ENCODE measurements at places on chromosomes 6 and 20.

GRCh38 chr6:1572892-1573291, 36.8 kb upstream of the FOXC1 start:
- DNase-seq = no peak

- DNase-seq = peak; percentile 65
These were observed 25.9 kb upstream of the EFHC1 start for GRCh38 chr6:52394251-52394666.

- no peak for DNase-seq
These were observed 155.2 kb upstream of the INSM1 start for GRCh38 chr20:20212675-20213096.

- DNase-seq = no peak
These were observed 755.9 kb downstream of the KIF16B start for GRCh38 chr20:15817351-15817750.

DNA sequence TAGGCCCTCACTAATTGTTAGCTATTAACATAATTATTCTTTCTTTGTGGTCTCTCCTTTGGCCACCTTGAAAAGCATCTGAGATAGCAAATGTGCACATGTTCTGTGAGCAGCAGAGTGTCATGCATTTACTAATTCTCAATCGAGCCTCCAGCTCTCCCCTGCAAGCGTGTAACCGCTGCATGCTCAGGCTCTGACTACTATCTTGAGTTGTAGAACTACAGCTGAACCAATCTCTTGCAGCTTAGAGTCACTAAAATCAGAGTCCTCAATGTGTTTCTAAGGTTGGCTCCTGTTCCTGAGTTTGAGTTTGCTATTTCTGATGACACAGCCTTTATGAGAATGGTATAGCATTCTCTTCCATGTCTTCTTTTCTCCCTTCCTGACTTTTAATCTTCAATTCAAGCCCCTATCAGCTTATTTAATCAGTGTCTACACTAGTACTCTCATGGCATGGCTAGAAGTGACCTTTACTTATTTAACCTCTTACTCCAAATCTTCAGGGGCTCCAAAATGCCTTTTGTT, 65.5 kb downstream of the PPP1R3G start:
- no peak for DNase-seq

DNA sequence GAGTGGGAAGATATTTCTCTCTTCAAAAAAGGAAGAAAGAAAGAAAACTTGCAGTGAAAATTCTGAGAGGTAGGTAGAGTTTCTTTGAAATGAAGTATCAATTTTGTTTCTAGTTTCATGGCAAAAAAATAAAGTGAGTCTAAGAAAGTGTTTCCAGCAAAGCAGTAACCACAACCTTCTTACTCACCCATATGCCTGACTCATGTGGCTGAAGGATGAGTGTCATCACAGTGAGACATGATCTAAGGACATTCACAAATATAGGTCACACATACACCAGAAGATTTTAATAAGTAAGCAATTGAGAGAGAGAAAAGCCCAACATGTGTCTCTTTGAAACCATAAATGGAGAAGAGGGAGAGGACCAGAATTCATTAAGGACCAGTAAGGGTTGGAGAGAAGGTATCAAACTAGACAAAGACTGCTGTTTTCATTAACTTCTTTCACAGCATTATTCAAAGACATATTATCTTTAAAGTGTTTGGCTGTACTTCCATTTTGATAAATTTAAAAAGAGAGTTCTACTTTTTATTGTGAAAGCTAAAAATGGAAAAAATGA, 169.5 kb downstream of the FRK start:
- DNase-seq = no peak

- DNase-seq = no peak
These were observed 1.4 kb upstream of the CHD6 start for GRCh38 chr20:41619360-41620100.

GRCh38 chr6:148520109-148520841, 177.6 kb downstream of the SASH1 start:
- DNase-seq = no peak

DNA sequence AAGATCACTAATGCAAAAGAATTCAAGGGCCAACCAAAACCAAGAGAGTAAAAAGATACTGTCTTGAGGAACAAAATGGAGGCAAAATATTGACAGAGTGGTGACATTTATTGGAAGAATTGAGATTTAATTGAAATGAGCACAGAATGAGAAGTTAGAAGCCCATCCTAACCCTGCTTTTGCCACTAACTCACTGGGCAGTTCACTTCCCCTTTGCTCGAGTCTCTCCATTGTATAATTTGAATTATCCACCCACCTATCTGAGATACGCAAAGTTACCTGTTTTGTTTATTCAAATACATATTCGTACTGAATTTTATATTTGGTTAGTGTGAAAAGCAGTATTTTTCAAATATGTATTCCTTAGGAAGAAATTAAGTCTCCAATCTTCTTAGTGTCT, 204.5 kb upstream of the PRDM1 start:
- DNase-seq = no peak

GRCh38 chr20:21511485-21511849, 2.4 kb downstream of the NKX2-2 start:
- DNase-seq = peak; percentile 18

DNA sequence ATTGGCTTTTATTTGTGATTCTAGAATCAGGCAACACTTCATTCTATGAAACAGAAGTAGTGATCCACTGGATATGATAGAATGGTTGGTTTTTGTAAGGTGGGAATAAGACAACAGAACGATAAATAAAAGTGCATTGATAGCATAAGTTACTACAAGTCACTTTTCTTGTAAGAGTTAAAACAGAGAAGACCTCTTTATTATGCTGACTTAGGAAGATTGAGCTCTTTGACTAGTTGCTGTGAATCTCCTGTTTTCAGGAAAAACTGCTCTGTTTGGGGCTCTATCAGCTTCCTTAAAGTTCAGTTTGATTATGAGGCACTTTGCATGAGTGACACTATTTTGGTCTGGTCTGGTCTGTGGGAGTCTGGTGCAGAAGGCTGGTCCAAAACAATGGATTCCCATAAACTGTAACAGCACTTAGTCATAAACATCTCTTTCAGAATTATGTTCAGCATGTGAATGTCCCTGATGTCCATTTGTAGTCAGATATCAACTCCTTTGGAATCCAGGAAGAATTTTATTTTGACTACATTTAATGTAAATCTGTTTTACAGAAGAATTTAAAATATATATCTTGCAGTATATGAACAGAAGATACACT, 35.0 kb upstream of the DSE start:
- no peak for DNase-seq

DNA sequence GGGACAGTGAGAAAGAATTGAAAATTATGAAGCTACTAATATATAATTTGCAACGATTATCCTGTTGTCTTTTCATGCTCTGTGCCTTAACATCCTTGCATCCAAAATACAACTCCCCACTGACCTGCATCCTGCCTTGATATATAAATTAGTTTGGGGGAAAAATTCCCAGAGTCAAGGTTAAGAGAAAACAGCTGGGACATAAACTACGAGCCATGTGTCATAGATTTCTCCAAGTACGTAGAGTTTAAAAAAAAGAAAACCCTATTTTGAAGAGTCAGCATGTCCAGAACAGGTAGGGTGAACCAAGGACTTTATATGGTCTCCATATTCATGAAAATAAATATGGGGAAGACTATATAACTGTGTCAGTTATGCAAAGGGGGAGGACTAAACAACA, 123.8 kb upstream of the MARCKS start:
- DNase-seq = no peak

- DNase-seq = no peak
These were observed 75.8 kb downstream of the CEP162 start for GRCh38 chr6:84151669-84152068.

DNA sequence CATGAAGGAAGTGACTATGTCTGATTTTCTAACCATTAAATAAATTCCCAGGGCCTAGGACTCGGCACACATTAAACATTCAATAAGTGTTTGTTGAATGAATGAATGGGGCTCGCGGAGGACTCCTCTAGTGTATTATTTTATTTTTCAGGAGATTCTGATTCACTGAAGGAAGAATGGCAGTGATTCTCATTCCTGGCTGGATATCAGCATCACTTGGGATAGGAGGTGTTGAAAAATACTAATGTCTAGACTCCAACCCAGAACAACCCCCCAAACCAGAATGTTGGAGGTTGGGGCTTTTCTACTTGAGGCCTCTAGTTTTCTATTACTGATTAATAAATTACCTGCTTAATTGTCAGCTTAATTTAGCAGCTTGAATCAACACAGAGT, 195.4 kb downstream of the BTBD3 start:
- no peak for DNase-seq

DNA sequence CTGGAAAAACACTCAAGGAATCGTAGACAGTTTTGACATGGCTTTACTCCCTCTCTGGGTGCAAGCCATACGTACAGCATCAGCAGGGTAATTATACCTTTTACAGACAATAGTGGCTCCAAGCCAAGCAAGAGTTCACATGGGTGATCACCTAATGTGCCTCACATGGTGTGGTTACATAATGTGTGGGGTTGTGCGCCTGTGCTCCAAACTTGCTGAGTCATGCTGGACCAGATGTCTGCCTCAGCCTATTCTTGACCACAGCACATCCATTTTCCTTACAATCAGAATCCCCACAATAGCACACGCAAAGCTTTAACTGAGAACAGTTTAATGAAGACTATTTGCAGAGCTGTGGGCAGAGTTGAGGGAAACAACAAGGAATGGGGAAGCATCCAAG, 74.5 kb downstream of the ALDH8A1 start:
- DNase-seq = no peak

GRCh38 chr6:158020272-158020711, 38.6 kb downstream of the SYNJ2 start:
- DNase-seq = no peak

DNA sequence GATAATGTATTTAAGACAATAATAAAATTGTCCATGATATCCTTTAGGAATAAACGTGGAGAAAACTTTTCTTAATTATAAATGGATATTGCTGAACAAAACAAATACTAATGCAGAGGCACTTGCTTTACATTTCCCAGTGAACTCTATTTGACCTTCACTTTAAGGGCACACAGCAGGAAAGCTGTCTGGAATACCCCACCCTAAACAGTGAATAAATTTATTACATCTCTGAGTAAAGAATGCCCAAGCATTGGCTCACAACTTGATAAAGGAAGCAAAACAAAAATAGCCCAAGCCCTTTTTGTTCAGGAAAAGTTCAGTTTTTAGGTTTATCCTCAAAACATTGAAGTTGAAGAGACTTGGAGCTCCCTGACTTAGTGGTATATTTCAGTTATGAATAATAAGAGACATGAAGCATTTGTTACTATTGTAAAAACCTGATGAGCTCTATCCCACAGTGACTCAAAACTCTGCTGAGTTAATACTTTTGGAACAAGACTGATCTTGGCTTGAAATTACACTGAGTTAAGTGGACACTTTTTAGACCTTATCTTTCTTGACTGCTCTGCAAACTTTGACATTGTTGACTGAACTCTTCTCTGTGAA, 353.9 kb downstream of the BCKDHB start:
- DNase-seq = no peak

GRCh38 chr6:108760126-108761050, 87.8 kb upstream of the ARMC2 start:
- no peak for DNase-seq

DNA sequence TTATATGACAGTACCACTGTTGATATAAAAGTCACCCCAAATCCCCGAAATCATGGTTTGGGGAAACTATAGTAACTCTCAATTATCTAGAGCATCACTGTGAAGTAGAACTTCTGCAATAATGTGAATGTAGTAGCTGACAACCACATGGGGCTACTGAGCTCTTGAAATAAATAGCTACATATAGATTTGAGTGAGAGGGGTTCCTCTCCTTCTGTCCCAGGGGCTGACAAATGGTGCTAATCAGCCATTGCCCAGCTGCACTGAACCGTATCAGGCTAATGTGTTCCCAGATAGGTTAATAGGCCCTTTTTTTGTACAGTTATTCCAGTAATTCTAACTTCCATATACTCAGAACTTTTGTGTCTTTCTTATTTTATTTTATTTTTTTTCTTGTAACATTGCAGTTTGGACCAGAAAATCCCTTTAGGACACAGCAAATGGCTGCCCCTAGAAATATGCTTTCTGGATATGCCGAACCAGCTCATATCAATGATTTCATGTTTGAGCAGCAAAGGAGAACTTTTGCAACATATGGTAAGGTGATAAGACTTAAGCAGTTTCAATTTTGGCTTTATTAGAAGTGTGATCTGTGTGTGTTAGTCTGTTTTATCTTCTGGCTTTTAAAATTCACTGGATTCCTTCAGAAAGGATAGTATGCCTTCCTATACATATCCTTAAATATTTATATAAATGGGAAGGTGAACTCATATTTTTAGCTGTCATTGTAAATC, 21.1 kb downstream of the CDC40 start:
- no peak for DNase-seq

GRCh38 chr6:96521306-96521643, 331 bp upstream of the UFL1 start:
- no peak for DNase-seq

GRCh38 chr6:26531897-26532296, 6.3 kb upstream of the HMGN4 start:
- no peak for DNase-seq

GRCh38 chr20:45341939-45342854, 6.0 kb downstream of the SDC4 start:
- DNase-seq = no peak

DNA sequence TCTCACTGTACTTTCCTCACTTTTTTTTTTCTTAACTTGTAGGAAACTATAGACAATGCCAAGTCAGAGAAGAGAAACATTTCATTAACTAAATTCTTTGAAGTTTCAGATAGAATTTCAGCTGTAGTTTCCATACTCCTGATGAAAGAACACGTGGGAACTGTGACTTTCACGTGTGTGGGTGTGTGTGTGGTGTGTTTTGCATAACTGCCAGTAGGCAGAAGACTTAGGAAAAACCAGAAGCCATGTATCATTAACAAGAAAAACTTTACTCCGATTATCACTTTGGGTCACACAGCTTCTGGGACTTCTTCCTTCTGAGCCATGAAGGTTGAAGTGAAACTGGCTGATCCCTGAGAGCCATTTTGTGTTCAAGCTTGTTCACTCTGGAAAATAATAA, 483.3 kb downstream of the TFAP2B start:
- DNase-seq = no peak

DNA sequence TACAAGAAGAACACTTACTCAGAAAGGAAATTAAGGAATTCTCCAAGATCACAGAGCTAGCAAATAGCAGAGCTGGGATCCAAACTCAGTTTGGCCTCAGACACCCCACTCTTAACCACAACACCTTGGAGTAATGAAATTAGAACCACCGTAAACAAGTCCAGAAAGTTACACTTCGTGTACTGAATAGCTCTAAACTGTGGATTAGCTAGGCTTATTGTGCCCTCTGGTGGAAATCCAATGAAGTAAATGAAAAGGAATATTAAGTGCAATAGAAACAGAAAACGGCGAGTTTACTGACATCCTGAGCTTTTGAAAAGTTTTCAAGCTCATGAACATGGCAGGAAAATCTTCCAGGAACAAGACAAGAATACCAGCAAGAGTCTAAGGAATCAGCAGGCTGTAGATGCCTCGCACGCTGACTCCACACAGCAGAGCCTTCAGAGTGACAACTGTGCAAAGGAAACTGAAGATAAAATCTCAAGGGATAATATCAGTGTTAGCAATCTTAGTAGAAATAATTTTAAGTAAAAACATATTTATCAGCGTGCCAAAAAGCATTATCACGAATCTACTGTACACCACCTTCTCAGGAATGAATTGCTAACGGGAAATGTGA, 34.6 kb downstream of the FBXO5 start:
- DNase-seq = peak; percentile 17

GRCh38 chr6:88376197-88376596, 210.1 kb upstream of the CNR1 start:
- no peak for DNase-seq

All from naive thymus-derived CD8-positive, alpha-beta T cell (primary cell).